M059J (cell line): ENCODE measurements at places on chromosomes 5 and 9. TPM values are rescaled to one million over a fixed set of nuclear protein-coding genes. Genes with fewer than 3 reads are reported as not detected.

ARL10 gene
- 1.5 and 1.8 TPM in 2 replicates for total RNA-seq

DNA sequence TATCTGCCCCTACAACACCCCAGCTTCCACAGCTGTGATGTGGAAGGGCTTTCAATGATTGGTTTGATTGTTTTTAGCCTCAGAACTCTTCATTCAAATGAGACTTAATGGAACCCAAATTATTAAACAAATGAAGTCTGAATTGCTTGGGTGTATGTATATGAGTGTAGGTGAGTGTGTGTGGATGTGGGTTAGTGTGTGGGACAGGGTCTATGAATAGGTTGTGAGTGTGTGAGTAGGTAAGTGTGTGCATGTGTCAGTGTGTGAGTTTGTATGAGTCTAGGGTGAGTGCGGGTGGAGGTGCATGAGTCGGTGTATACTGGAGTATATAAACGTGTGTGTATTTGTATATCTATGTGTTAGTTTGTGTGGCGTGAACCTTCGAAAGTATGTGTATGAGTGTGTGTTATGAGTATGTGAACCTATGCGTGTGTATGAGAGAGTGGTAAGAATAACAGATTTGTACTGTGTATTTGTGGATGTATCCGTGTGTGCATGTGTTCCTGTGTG is 26.9 kb downstream of the COL15A1 start:
- DNase-seq: no peak

MARCHF11 gene
- total RNA-seq: 0.30 TPM in 1 of 2 replicates, not detected in the other

C5orf58 gene
- total RNA-seq: not detected in 2 replicates

DNA sequence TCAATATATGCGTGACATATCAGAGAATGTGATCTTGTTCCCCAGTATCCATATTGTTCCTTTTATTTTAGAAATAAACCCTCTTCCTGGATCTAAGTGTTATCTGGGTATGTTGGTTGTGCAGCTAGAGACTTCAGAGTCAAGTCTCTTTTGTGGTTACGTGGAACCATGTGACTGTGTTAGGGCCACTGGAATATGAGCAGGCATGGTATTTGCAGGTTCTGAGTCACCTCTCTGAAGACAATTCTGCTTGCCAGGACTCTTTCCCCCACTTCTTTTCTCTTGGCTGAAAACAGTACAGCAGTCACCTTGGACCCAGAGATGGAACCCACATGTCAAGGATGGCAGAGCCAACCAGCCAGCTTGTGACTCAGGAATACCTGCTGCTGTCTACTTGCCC is 59.7 kb downstream of the ATP10B start:
- peak; percentile 20 for DNase-seq

- no peak for DNase-seq
Measured at GRCh38 chr9:90801973-90802322, 329 bp downstream of the SYK start.

TMEM174 gene
- not detected in 2 replicates for total RNA-seq

GRCh38 chr5:54457094-54457862 is 1.8 kb downstream of the HSPB3 start:
- DNase-seq: peak; percentile 67

NAA35 gene
- total RNA-seq: 17.8 and 28.1 TPM in 2 replicates

DNA sequence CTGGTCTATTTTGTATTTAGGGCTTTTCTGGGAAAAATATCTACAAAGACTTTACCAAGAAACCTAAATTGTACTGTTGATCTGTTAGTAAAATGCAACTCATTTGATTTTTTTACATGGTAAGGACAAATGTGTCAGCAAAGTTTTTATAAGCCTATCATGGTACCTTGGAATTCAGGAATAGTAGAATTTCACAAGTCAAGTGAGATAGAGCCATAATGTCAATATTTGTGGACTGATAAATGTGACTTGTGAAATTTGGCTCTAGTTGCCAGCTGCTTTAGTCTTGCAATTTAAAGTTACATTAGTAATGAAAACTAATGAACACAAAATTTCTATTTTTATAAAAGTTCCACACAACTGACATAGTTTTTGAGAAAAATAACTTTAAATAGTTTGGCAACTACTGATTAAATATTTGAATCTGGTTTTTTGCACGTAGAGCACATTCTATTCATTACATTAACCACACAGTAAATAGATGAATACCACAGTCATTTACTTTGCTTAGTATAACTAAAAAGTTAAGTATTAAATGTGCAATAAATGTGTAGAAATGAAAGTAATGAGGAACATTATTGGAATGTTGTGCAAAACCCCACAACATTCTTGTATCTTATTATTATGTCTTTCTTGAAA is 41.2 kb upstream of the RIOK2 start:
- DNase-seq: no peak

OTULINL gene
- 13.3 and 24.7 TPM in 2 replicates for total RNA-seq

- DNase-seq: no peak
Measured at GRCh38 chr9:16236882-16237281, 633.6 kb downstream of the BNC2 start.

LHX3 gene
- not detected in 2 replicates for total RNA-seq

DNA sequence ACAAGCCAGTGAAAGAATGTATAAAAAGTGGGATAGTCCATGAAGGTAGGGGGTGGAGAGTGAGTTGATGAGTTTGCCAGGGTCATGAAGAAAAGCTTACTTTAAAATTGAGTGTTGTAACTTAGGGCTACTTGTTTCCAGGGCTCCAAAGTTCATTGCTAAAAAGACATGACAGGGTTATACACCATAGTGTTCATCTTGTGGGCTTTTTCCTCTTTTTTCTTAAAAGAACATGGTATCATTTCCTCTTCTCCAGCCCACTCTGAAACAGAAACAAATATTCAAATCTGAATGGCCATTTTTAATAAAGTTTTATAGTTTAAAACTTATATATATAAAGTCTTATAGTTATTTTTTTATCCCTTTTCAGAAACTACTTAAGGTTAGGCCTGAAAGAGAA is 115.7 kb upstream of the SMC2 start:
- no peak for DNase-seq

DNA sequence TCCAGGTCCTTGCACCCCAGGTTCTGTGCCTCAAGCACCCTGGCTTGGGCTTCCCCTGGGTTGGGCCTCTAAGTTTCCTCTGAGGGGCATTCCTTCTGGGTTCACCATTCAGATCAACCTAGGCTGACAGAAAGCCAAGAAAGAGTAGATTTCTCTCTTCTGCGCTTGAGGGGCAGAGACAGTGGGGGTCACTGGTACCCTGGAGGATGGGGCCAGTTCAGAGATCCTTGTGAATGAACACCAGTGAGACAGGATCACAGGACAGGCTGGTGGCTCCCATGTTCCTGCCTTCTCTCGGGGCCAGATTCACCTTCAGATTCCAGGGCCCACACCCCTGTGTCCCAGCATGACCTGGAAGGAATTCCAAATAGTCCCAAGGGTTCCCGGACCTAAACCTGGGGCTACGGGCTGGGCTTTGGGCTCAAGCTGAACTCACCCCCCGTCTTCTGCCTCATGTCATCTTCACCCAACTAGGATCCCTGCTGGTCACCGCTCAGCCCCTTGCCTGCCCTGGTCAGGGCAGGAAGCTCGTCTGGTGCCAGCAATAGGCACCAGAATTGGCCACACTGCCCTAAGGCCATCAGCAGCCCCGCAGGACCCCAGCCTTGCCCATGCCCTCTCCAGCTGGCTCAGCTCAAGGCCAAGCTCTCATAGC is 91.8 kb upstream of the MVB12B start:
- no peak for DNase-seq

GRCh38 chr5:80747922-80748321 is 93.1 kb upstream of the DHFR start:
- DNase-seq: no peak

GRCh38 chr5:100852988-100853449 is 50.1 kb downstream of the ST8SIA4 start:
- no peak for DNase-seq

DNA sequence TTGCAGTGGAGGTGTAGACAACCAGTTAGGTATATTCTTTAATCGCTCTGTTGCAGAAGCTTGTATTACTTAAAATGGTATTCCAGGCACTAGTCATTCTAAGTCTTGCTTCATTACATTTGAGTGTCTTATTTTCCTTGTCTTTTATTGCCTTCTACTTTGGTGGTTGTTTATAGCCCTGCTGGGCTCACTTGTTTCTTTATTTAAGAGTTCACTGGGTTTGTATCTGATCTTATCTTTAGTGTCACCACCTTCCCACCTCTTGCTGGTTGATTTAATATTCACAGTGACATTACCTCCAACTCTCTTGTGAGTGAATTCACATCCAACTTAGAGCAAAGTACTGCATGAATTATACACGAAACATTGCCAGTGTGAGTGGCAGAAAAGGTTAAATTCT is 83.6 kb upstream of the BNC2 start:
- DNase-seq: peak; percentile 31

GRCh38 chr9:77944556-77945243 is 86.9 kb downstream of the GNAQ start:
- no peak for DNase-seq
